ENCODE measurements at places on chromosomes 3 and 15.

DNA sequence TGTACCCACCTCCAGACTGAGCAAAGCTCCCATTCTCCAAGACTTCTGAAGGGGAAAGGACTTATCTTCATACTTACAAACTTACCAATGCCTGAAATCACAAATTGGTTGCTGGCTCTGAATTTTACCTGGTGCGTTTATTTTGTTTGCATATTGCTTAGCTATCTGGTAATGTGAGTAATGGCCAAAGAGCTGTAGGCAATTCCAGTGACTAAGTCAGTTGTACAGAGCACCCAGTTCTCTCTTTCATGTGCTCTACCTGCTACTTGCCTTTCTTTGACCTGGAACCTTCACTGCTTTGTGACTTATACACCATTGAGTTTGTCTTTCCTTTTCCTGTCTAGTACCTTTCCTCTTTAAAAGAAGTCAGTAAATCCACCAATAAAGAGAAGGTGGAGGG lies 755.9 kb upstream of the LMCD1 start:
- DNase-seq: no peak

- DNase-seq: no peak
Measured at GRCh38 chr3:47554335-47554734, 24.3 kb downstream of the CSPG5 start.

- no peak for DNase-seq
Measured at GRCh38 chr15:96792216-96792615, 461.7 kb downstream of the NR2F2 start.

DNA sequence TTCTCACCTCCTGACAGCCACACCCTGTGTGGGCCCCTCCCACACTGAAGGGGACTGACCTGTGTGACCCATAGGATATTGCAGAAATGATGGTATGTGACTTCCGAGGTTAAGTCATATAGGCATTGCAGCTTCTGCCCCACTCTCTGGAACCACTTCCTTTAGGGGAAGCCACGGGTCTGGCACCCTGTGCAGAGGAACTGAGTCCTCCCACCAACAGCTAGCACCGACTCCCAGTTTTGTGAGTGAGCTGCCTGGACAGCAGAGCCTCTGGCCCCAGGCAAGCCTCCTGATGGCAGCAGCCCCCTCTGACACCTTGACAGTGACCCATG lies 24.6 kb upstream of the SLC6A6 start:
- DNase-seq: peak; percentile 11

GRCh38 chr3:127612966-127613365 lies 14.8 kb downstream of the MCM2 start:
- no peak for DNase-seq

DNA sequence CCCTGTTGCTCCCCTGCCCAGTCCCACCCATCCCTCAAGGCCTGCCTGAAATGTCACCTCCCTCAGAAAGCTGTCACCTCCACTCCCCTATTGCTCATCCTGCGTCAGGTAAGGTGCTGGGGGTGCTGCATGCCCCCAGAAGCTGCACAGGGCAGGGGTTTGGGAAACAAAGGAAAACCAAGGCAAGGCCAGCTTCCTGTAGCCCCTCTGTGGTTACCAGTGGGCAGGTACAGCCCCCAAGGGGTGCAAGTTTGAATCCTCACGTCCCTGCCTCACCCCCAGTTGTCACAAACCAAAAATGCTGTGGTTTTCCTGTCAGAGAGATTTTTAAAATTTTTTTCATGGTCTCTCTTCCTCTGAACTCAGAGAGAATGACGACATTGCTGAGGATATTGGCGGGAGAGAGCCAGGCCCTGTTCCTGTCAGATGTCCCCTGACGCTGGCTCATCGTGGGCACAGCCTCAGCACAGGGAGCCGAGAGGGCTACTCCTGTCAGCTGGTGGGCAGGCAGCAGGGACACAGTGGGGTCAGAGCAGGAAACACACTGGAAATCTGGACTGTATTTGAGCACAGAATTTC lies 27.0 kb downstream of the PSTPIP1 start:
- DNase-seq: no peak

GRCh38 chr3:104696470-104696869 lies 670.2 kb upstream of the ALCAM start:
- no peak for DNase-seq

DNA sequence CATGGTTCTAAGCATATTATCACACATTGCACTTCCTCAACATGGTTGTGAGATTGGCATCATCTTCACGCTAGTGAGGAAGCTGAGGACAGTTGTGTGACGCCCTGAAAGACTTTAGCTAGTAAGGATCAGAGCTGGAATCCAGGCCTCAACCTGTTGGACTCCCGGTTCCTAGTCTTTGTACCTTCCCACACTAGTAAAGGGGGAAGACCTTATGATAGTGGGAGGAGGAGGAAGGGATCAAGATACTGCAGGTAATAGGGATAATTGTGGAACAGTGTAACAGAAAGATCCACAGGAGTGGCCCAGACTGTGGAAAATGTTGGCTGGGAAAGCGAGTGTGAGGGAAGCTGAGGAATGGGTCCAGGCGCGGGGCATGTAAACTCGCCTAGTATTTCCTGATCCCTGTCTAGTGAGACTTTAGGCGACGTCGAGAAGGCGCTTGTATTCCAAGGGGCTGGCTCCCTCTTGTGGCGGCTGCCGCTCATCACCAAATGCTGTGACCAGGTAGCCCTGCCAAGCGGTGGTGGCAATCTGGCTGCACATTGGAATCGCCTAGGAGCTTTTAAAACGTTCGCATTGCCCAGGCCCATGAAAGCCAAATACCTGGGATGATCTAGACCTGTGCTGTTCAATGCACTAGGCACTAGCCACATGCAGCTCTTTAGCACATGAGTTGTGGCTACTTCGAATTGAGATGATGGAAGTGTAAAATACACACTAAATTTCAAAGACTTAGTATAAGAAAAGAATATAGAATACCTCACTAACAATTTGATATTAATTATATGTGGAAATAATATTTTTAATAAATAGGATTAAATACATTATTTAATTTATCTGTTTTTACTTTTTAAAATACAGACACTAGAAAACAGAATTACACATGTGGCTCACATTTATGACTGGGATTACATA lies 38.8 kb upstream of the CLDN18 start:
- DNase-seq: peak; percentile 27

GRCh38 chr3:149376718-149377407 lies 586 bp downstream of the TM4SF1 start:
- no peak for DNase-seq

DNA sequence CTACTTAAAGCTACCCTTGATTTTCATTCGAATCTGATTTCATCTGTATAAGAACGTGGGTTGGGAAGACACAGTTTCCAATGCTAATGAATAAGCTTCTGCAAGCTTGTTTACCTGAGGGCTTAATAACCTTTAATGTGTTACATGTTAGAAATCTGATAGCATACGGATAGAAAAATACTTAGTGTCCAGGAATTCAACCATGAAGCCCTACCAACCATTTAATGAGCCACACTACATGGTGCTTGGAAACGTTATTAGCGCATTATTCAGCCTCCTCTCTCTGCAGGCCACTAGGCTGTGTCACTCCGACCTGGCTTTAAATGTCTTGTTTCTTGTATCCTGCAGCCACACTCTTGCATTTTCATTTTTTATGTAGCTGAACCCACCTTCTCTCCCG lies 1.6 kb downstream of the FAM81A start:
- DNase-seq: no peak

- no peak for DNase-seq
Measured at GRCh38 chr15:79265987-79266579, 16.4 kb upstream of the ANKRD34C start.

DNA sequence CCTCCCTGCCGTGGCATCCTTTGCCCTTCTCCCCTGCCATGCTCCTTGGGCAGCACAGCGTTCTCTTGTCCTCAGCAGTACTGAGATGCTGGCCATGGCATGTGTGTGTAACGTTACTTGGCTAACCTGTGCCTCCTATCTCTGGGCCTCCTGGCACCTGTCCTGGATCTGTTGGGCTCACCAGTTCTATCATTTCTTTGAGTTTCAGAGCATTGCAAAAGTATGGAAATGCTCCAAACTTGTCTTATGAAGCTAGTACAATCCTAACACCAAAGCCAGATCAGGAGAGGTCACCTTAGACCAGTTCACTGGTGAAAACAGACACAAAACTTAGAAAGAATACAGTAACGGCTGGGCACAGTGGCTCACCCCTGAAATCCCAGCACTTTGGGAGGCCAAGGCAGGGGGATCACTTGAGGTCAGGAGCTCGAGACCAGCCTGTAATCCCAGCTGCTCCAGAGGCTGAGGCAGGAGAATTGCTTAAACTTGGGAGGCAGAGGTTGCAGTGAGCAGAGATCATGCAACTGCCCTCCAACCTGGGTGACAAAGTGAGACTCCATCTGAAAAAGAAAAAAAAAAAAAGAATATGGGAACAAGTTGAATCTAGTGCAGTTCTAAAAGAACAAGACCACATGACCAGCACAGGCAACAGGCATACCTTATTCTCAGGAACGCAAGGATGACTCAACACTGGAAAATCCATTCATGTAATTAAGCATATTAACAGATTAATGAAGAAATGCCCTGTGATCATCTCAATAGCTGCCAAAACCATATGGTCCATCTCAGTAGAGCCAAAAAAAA lies 62.4 kb upstream of the TRPM1 start:
- DNase-seq: no peak

- no peak for DNase-seq
Measured at GRCh38 chr15:32701863-32702262, 15.9 kb upstream of the GREM1 start.

- DNase-seq: no peak
Measured at GRCh38 chr15:79834495-79834894, 62.3 kb downstream of the MTHFS start.
